RPMI7951 (cell line): ENCODE measurements at places on chromosomes 4 and X. TPM values are rescaled to one million over a fixed set of nuclear protein-coding genes. Genes with fewer than 3 reads are reported as not detected.

DNA sequence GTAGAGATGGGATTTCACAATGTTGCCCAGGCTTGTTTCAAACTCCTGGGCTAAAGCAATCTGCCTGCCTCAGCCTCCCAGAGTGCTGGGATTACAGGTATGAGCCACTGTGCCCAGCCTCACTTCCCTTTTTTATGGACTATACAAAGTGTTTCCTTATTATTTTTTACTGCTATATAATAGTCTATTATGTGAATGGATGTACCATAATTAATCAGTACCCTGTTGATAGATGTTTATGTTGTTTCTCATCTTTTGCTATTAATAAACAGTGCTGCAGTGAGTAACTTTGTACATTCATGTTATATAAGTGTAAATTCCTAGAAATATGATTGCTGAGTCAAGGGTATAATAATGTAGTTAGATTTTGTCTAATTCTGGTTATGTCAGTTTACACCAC is 35.8 kb upstream of the LARP1B start:
- no peak for DNase-seq

The F8 gene
- 0.98 and 1.9 TPM in 2 replicates for total RNA-seq

The GALNT7 gene
- 16.2 and 18.3 TPM in 2 replicates for total RNA-seq

The INPP4B gene
- total RNA-seq: 11.7 and 14.1 TPM in 2 replicates

GRCh38 chr4:83191026-83191425 is 76.5 kb upstream of the PLAC8 start:
- DNase-seq: no peak

DNA sequence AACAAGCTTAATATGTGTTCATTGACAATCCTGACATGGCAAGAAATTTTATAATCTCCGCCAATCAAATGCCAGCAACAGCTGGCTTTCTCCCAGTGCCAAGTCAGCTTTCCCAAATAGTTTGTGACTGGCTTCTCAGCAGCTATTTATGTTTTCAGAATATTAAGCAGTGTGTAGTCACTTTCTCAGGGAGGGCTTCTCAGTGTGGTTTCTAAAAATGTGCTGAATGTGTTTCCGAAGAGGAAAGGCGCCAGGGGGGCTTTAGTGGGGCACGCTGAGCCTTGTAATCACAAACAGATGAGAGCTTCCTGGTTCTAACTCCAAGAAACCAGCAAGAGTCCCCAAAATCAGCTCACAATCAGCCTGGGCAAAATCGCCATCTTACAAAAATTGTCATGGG is 258.7 kb upstream of the CPEB2 start:
- peak; percentile 47 for DNase-seq
